ENCODE measurements at places on chromosomes 3 and 15.
A peak's percentile ranks its signal among the peaks of the same experiment; 100 is the strongest.

- DNase-seq, result no peak
These were observed 644.9 kb upstream of the DPPA4 start for GRCh38 chr3:109982201-109982600.

GRCh38 chr3:32419742-32420125 lies 28.1 kb downstream of the CMTM7 start:
- no peak for DNase-seq

DNA sequence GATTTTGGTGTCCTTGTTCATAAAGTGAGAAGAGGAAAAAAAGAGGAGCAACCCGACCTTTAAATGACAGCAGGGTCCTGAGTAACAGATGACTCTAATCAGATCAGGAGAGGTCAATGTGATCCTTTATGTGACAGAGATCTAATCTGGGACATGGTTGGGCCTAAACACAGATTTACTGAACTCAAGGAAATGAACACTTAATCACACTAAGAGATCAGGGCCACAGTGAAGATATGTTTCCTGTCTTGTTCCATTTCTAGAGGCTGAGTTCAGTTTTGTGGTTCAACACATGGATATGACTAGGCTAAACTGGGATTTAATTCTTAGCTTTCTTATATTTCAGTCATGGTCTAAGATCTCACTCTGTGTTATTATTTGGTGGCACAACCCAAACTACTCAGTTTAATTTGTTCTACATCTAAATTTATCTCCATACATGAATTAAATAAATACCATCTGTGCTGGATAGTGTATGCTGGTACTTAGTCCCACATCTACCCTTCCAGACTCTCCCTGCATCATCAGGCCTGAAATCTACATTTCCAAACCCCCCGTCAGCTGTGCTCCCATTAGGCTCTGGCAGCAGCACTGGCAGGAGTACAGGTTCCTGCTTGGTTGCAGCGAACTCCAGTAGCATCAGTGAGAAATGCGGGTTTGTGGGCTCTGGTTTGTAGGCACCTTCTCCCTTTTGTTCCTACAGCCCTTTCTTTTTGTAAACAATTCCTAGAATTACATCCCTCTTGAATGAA lies 22.6 kb downstream of the SFMBT1 start:
- DNase-seq, result no peak

DNA sequence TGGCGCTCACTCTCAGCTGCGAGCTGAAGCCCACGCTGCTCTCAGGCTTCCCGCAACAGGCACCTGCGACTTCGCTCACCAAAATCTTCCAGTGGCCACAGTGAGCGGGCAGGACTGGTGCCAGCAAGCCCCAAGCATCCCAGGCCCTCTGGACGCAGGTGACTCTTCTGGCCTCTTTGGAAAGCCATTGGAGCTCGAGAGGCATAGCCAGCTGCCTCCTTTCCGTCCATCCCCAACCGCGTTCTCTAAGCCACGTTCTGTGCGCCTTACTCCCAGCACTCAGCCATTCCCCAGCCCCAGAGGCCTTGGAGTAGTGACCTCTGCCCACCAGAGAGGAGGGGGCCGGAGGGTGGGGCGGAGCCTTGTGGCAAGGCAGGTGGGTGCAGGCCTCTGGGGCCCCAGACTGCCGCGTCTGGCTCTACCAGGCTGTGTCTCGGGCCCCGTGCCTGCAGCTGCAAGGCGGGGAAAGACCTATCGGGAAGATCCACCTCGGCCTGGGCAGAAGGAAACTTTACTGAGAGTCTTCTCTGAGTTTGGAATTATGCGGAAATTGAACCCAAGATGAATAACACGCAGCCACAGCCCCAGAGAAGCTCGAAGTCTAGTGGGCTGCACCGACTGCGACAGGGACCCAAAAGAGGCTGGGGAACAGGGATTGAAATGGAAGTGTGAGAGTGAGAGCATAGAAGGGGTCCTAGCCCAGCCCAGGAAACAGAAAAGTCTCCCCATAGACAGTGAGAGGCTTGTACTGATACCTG lies 3.6 kb upstream of the SOX14 start:
- no peak for DNase-seq

DNA sequence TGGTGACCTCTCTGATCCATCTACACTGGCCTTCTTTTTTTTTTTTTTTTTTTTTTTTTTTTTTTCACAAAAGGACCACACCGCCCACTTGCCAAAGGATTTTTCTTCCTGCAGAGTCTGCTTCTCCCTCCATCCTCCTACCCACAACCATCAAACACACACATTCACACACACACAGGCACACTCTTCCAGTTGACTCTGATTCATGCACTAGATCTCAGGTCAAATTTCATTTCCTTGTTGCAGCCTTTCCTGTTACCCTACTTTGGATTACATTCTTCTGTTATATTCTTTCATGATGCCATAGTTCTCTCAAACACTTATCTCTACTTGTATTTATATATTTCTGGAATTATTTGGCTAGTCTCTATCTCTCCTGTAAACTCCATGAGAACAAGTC lies 133.9 kb downstream of the STAC start:
- DNase-seq, result no peak

GRCh38 chr3:28575746-28576613 lies 227.4 kb upstream of the AZI2 start:
- peak; percentile 72 for DNase-seq

- DNase-seq, result no peak
These were observed 69.3 kb downstream of the MCTP2 start for GRCh38 chr15:94300612-94301011.

DNA sequence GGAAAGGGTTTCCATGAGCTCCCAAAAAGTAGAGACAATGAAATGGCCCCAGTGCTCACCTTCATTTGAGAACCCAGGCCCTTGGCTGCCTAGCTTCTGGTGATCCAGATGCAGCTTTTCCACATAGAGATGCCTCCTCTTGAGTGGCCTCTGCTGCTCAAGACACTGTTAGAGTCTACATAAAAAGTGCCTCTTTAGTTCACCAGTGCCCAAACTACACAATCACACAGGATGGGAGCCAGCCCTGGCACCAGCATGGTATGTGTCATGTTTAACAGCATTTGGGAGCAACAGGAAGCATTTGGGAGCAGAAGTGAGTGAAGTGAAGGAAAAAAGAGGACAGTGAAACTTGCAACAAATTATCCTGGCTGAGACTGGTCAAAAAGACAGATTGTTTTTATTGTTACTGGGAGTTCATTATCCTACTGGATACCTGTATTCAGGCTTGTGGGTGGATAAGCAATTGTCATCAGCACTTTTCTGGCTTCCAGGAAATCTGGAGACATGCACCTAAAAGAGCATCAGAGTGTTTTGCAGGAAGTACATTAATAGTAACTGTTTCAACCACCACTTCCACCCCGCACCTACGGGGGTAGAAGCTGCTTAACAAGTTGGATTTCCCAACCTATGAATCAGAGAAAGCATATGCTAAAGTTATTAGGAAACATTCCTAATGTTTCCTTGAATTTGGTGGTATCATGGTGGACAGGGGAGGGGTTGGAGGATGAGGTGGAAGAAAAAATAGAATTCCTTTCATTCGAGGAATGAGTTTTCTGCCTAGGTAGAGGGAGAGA lies 416.2 kb downstream of the IGSF11 start:
- DNase-seq, result no peak

- DNase-seq, result no peak
These were observed 2.5 kb downstream of the PRR23E start for GRCh38 chr3:127195417-127195816.

DNA sequence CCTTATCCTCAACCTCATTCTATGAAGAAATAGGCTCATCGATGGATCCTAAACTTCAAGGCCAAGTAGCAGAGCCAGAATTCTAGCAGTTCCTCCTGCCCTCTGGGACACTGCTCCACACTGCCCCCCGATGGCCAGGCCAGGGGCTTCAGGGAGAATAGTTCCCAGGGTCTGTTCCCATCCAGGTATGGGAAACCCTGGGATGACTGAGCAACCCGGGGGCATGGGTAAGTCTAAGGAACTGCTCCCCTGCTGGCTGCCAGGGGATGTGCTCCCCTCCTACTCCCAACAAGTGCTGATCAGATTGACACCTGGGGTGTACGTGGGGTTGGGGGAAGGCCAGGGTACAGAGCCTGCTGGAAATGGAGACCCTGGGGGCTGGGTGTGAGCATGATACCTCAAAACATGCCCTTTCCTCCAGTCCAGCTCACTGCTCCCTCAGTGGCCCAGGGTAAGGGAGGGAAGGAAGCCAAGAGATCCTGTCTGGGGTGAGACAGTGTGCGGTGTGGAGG lies 7.6 kb downstream of the ULK3 start:
- DNase-seq, result no peak

- no peak for DNase-seq
These were observed 136.8 kb downstream of the SNRPN start for GRCh38 chr15:25091421-25092158.

- no peak for DNase-seq
These were observed 23.1 kb upstream of the MITF start for GRCh38 chr3:69716119-69716518.

DNA sequence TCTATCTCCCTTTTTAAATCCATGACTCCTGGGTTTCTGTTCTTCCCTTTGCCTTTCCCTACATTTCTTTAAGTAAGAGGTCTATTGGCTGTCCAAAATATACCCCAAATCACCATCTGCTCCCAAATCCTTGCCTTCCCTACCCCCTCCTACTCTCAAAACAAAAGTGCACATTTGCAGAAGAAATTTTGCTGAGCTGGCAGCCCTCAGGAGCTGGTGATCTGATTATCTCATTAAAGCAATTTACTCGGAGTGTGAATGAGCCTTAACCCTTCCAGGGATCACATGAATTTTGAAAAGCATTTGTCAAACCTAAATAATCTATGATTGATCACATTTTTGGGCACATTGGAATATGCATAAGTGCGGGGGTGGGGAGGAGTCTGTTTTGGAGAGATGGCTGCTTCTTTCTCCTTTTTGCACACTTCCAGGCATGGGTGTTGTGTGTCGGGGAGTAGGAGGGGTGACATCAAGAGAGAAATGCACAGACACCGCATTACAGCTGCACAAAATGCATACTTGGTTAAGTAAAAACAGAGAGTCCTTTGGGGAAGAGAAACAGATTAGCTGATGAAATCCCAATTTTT lies 892.6 kb downstream of the TUSC7 start:
- no peak for DNase-seq

GRCh38 chr3:183274609-183275008 lies 21.6 kb downstream of the B3GNT5 start:
- no peak for DNase-seq

GRCh38 chr3:187130346-187131066 lies 8.8 kb downstream of the RPL39L start:
- DNase-seq, result no peak

DNA sequence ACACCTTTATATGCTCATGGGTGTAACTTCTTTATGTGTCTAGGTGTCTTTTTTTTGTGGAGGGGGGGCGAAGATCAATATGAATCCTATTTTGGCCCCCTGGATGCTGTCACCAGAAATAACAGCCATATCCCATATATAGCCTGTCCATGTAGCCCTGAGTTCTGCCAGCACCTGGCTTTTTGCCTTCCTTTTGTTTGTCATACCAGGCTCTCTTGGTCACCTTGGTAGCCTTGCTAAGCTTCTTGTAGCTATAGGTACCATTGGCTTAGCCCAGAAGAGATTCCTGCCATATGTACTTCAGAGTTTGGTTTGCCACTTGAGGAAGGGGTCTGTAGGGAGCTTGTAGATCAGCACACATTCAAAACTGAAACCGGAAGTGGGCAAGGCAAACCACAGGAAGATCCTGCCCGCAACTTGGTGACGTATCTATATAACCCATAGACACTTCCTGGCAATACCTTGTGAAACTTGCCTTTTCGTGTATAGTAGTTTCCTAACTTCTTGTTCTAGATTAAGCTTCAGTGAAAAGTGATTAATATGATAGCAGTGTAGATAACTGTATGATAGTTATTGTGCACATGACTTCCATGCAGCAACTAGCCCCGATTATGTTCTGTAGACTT lies 11.9 kb downstream of the RASA2 start:
- DNase-seq, result no peak

DNA sequence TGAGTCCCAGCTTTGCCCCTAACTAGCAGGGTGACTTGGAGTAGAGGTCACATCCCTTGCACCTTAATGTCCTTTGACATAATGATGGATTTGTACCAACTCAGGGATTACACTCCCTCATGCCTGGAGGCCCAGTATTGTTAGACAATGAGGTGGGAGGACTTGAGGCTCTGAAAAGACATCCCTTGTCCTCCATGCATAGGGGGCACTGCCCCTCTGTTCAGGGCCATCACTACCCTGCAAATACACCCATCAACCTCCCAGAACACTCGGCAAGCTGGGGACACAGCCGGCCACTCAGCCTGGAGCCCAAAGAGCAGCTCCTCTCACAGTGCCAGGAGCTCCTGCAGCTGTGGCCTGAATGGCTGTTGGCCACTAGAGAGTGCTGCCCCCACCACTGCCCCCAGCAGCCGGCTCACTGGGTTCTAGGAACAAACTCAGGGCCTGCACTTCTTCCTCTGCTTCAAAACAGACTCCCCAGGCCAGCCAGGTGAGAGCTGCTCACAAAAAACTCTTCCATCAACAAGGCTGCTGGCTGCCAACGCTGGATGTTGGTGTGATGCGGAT lies 90.2 kb downstream of the GABRB3 start:
- no peak for DNase-seq

DNA sequence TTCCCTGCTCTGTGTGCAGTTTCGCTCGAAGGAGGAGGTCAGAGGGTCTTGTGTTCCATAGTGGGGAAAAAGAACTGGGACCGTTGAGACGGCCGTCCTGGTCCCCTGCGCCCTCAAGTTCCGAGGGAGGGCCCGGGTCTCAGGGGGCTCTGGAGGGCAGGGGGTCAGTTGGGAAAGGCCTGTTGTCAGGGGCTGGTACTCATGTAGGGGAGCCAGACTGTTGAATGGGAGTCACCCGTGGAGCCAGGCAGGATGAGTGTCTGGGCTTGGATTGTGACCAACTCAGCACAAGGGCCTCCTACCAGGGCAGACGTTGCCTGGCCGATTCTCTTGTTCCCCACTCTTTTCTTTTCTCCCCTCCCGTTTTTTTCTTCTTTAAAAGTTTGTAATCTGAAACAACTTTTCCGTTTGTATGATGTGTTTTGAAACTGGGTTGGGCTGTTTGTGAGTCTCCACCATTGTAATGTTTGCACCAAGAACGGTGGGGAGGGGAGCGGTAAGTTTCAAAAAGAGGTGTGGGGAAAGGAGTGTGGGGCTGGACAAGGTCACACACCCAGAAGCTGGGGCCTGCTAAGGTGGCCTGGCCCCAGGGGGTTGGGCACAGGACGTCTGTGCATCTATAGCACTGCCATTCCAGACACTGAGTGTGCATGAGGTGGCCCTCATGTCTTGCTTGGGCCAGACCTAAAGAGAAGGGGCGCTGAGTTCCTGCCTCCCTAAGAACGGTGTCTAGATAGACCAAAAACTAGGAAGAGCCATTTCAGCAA lies 1.1 kb downstream of the CMTM7 start:
- DNase-seq, result no peak

GRCh38 chr15:28960979-28961378 lies 75.2 kb downstream of the APBA2 start:
- DNase-seq, result no peak

DNA sequence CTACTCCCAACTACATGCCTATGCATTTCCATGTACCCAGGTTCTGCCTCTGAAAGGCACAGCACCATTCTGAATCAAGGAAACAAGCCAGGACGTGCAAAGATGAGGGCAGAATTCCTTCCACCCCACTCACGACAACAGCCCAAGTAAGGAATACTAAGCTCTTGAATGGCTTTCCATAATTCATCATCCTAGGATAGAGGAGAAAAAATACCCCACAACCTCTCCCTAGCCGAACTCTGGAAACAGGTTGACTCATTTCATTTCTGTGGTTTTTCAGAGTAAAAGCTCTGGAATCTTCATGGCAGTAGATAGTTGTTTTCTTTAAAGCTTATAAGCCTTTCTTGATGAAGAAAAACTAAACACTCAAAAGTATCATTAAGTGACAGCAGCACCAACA lies 77.8 kb downstream of the PDZRN3 start:
- DNase-seq, result no peak

- no peak for DNase-seq
These were observed 292.0 kb downstream of the ZIC1 start for GRCh38 chr3:147701195-147701594.
